ENCODE measurements at places on chromosomes 2 and 18. TPM values are rescaled to one million over a fixed set of nuclear protein-coding genes. Genes with fewer than 3 reads are reported as not detected.

Gene IL36B
- not detected for polyA plus RNA-seq

Gene COL4A3
- polyA plus RNA-seq = 0.91 TPM

Gene STK36
- 18.8 TPM for polyA plus RNA-seq

Gene SMCHD1
- 6.3 TPM for polyA plus RNA-seq

Gene MARCO
- polyA plus RNA-seq = 10.1 TPM

Gene SPDYA
- 0.07 TPM for polyA plus RNA-seq

Gene PJVK
- polyA plus RNA-seq = 6.6 TPM

Gene GAL3ST2
- not detected for polyA plus RNA-seq

Gene AUP1
- polyA plus RNA-seq = 163 TPM

Gene NEURL3
- polyA plus RNA-seq = 0.22 TPM

Gene NTSR2
- 0.10 TPM for polyA plus RNA-seq

Gene MRPS9
- polyA plus RNA-seq = 89.6 TPM

Gene PGAP1
- polyA plus RNA-seq = 0.99 TPM

Gene LRP2
- not detected for polyA plus RNA-seq

Gene CPO
- polyA plus RNA-seq = 0.07 TPM

Gene UGT1A9
- polyA plus RNA-seq = not detected

Gene CCDC138
- 0.44 TPM for polyA plus RNA-seq

Gene CCBE1
- 0.29 TPM for polyA plus RNA-seq

Gene BMPR2
- polyA plus RNA-seq = 10.2 TPM

Gene TUBA3E
- polyA plus RNA-seq = 48.3 TPM

Gene PTPN2
- 16.6 TPM for polyA plus RNA-seq

Gene DPY30
- polyA plus RNA-seq = 53.5 TPM

Gene METTL4
- polyA plus RNA-seq = 4.2 TPM

Gene HOXD13
- not detected for polyA plus RNA-seq

Gene KCNG2
- polyA plus RNA-seq = not detected

Gene YWHAQ
- 159 TPM for polyA plus RNA-seq

Gene SERPINB3
- not detected for polyA plus RNA-seq

Gene MAPK4
- polyA plus RNA-seq = 81.0 TPM

Gene IL1B
- polyA plus RNA-seq = 0.29 TPM

Gene EVA1A
- 0.73 TPM for polyA plus RNA-seq

Gene ALPG
- polyA plus RNA-seq = not detected

Gene CMPK2
- 2.4 TPM for polyA plus RNA-seq

Gene CYTIP
- 0.73 TPM for polyA plus RNA-seq

Gene ACADL
- polyA plus RNA-seq = 0.16 TPM

Gene TANC1
- polyA plus RNA-seq = 17.8 TPM

Gene B4GALT6
- polyA plus RNA-seq = 2.4 TPM

Gene ARID5A
- 35.0 TPM for polyA plus RNA-seq

All from heart right ventricle (tissue), 16 donors.